Glutamatergic neuron (in vitro differentiated cells): ENCODE measurements at places on chromosomes 12 and 14. TPM values are rescaled to one million over a fixed set of nuclear protein-coding genes. Genes with fewer than 3 reads are reported as not detected.

DNA sequence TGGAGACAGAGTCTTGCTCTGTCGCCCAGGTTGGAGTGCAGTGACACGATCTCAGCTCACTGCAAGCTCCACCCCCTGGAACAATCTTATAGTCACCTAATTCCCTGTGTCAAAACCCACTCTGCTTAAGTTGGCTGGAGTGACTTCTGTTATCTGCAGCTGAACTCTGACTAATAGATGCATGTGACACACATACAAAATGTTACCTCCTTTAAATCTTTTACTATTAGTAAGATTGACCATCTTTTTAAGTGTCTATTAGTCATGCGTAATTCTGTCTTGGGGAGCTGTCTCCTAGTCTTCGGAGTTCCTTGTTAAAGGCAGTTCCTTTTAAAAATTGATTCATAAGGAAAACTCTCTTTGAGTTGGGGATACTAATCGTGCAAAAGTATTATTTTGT lies 7.4 kb downstream of the IFI27L1 start:
- peaks cover 5% of the 10 kb centered on the region for H3K36me3 ChIP-seq
- DNase-seq = no peak
- H3K27ac ChIP-seq = no peak overlapping the region
- no peak overlapping the region for H3K4me3 ChIP-seq
- no peaks in the 10 kb centered on the region for H3K4me1 ChIP-seq
- H3K27me3 ChIP-seq = no peaks in the 10 kb centered on the region

- no peak overlapping the region for H3K4me3 ChIP-seq
- peaks cover 9% of the 10 kb centered on the region for H3K36me3 ChIP-seq
- H3K4me1 ChIP-seq = peaks cover 11% of the 10 kb centered on the region
- DNase-seq = no peak
- peaks cover 3% of the 10 kb centered on the region for H3K27me3 ChIP-seq
These were observed 187.1 kb upstream of the CCND2 start for GRCh38 chr12:4086481-4086880.

FGD6 gene
- total RNA-seq = 42.1 TPM

DNA sequence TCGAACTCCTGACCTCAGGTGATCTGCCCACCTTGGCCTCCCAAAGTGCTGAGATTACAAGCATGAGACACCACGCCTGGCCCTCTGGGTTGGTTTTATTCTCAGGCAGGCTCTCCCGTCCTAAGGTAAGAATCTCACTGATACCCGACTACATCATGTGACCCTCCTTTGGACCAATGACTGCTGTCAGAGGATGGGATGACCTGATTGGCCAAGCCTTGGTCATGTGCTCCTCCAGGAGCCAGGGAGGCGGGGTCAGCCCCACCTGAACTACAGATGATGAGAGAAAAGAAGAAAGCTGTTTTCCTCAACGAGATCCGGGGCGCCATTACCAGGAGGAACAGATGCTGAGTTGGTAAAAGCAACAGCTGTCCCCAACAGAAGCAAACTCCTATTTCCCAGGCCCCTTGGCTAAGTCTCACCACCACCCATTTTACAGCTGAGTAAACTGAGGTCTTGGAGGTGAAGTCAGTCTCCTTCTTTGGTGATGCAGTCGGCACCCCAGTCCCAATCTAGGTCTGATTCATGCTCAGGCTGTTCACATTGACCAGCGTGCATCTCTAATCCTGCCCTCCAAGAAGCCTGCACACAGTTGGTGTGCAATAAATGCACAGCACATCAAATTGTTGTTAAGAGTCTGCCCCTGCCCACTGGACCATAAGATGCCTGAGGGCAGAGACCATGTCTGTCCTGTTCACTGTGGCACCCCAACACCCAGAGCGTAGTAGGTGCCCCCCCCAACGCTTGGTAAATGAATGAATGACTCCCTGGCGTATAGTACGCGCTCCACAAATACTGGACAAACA lies 118.8 kb downstream of the SCARB1 start:
- no peaks in the 10 kb centered on the region for H3K36me3 ChIP-seq
- H3K4me3 ChIP-seq = peak overlapping the region; percentile 2
- H3K27ac ChIP-seq = peak overlapping the region; percentile 59
- peaks cover 26% of the 10 kb centered on the region for H3K4me1 ChIP-seq
- peaks cover 13% of the 10 kb centered on the region for H3K27me3 ChIP-seq

GRCh38 chr14:31787377-31787776 lies 226.2 kb downstream of the NUBPL start:
- no peak overlapping the region for H3K4me3 ChIP-seq
- H3K27me3 ChIP-seq = no peaks in the 10 kb centered on the region
- no peaks in the 10 kb centered on the region for H3K4me1 ChIP-seq
- no peaks in the 10 kb centered on the region for H3K36me3 ChIP-seq
- H3K27ac ChIP-seq = no peak overlapping the region

- H3K4me3 ChIP-seq = no peak overlapping the region
- peaks cover 4% of the 10 kb centered on the region for H3K4me1 ChIP-seq
- H3K27me3 ChIP-seq = no peaks in the 10 kb centered on the region
- H3K36me3 ChIP-seq = no peaks in the 10 kb centered on the region
These were observed 218.4 kb downstream of the NTF3 start for GRCh38 chr12:5650281-5650680.

- no peak for DNase-seq
- H3K27me3 ChIP-seq = peaks cover 2% of the 10 kb centered on the region
- H3K4me1 ChIP-seq = no peaks in the 10 kb centered on the region
- no peaks in the 10 kb centered on the region for H3K36me3 ChIP-seq
These were observed 568.5 kb downstream of the AACS start for GRCh38 chr12:125633686-125634085.

- no peak overlapping the region for H3K27ac ChIP-seq
- no peak overlapping the region for H3K4me3 ChIP-seq
- H3K36me3 ChIP-seq = peaks cover 27% of the 10 kb centered on the region
- H3K4me1 ChIP-seq = no peaks in the 10 kb centered on the region
These were observed 173.0 kb upstream of the DAAM1 start for GRCh38 chr14:59015482-59015881.

KRT2 gene
- not detected for total RNA-seq

EFS gene
- 90.4 TPM for total RNA-seq

DNA sequence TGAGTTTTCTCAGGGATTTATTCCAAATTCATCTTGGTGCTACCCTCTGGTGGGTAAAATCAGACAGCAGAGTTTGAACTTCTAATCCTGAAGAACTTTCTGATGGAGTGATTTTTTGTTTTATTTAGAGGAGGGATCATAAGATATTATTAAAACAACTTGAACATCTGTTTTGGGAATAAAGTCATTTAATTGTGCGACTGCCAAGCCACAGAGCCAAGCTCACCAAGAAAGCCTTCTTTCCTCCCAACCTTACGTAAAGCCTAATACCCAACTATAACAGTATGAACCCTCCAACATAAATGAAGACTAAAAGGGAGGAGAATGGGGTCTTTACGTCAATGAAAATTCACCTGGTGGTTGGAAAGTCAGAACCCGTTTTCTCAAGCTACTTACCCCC lies 205.5 kb upstream of the IGF1 start:
- H3K27me3 ChIP-seq = peaks cover 2% of the 10 kb centered on the region
- no peak overlapping the region for H3K4me3 ChIP-seq
- no peak for DNase-seq
- no peak overlapping the region for H3K27ac ChIP-seq
- H3K36me3 ChIP-seq = no peaks in the 10 kb centered on the region

DNA sequence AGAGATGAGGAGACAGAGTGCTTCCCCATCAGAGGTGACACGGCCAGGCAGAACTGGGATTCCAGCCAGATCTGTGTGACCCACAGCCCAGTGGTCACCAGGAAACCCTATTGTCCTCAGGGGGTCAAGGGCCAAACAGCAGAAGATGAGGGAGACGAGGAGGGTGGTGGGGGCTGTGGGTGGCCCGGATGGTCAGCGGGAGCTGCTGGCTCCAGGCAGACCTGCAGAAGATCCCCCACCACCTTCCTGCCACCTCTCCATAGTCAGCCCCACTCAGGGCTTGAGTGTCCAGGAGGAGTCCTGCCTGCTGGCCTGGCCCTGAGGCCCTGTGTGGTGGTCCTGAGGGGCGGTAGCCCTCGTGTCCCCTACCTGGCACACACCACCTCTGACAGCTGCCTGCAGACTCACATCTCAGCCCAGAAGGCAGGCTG lies 136.8 kb downstream of the CALM1 start:
- peaks cover 5% of the 10 kb centered on the region for H3K4me1 ChIP-seq
- H3K4me3 ChIP-seq = no peak overlapping the region
- DNase-seq = no peak
- no peak overlapping the region for H3K27ac ChIP-seq
- H3K36me3 ChIP-seq = peaks cover 12% of the 10 kb centered on the region

DNA sequence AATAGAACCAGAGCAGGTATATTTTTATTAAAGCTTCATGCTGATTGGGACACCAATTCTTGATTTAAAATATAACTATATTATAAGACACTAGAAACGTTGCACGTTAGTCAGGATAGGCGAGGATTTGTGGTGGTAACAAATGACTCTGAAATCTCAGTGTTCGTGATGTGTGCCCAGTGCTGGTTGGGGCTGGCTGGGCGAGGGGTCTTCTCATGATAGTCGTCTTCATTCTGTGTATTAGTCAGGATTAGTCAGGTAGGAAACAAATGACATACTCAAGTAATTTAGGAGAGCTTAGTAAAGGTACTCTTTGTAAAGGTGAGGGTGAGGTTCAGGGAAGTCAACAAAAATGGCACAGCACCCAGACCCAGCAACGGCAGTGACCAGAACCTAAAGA lies 73.9 kb upstream of the HIF1A start:
- peaks cover 4% of the 10 kb centered on the region for H3K4me1 ChIP-seq
- H3K27ac ChIP-seq = no peak overlapping the region
- peaks cover 5% of the 10 kb centered on the region for H3K36me3 ChIP-seq
- no peak overlapping the region for H3K4me3 ChIP-seq
- H3K27me3 ChIP-seq = no peaks in the 10 kb centered on the region
- no peak for DNase-seq

SLC6A13 gene
- total RNA-seq = 0.91 TPM

GRCh38 chr14:65001723-65002122 lies 15.0 kb downstream of the FNTB start:
- no peak for DNase-seq
- H3K27me3 ChIP-seq = no peaks in the 10 kb centered on the region
- no peak overlapping the region for H3K4me3 ChIP-seq
- no peaks in the 10 kb centered on the region for H3K36me3 ChIP-seq

DNA sequence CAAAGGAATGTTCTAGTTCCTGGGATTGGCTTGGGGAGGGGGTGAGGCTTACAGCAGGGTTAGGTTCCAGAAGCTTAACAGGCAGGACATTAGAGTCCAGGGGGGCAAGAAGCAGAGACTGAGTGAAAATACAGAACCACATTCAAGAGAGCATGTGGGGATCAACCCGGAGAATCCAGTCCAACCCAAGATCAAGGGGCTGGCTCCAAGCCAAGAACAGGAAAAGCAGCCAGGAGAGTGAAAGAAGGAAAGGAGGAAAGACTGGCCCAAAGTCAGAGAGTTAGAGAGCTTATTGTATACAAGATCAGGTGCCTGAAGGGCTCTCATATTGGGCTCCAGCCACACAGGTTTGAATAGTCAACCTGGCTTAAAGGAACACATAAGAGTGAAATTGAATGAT lies 190.3 kb upstream of the CDKN3 start:
- no peaks in the 10 kb centered on the region for H3K27me3 ChIP-seq
- no peak overlapping the region for H3K27ac ChIP-seq
- no peak for DNase-seq
- no peak overlapping the region for H3K4me3 ChIP-seq

- peak overlapping the region; percentile 17 for H3K4me3 ChIP-seq
- H3K36me3 ChIP-seq = peaks cover 6% of the 10 kb centered on the region
- peaks cover 20% of the 10 kb centered on the region for H3K27me3 ChIP-seq
- peaks cover 8% of the 10 kb centered on the region for H3K4me1 ChIP-seq
These were observed 16.9 kb downstream of the LRCOL1 start for GRCh38 chr12:132593521-132593920.

GRCh38 chr12:51126297-51126696 lies 42.9 kb upstream of the CSRNP2 start:
- no peak overlapping the region for H3K27ac ChIP-seq
- peaks cover 3% of the 10 kb centered on the region for H3K4me1 ChIP-seq
- H3K27me3 ChIP-seq = no peaks in the 10 kb centered on the region
- H3K4me3 ChIP-seq = no peak overlapping the region
- DNase-seq = no peak

STK38L gene
- 31.4 TPM for total RNA-seq

ACOT4 gene
- not detected for total RNA-seq
